Caudate nucleus (tissue), 63 donors: ENCODE measurements at places on chromosomes 1 and 21.

- no peak for DNase-seq
Measured at GRCh38 chr1:58465176-58465575, 81.3 kb downstream of the OMA1 start.

- no peak for DNase-seq
Measured at GRCh38 chr1:173551699-173552098, 51.2 kb downstream of the SLC9C2 start.

GRCh38 chr21:42009018-42009830 is 936 bp downstream of the ZBTB21 start:
- DNase-seq, result no peak

GRCh38 chr21:16427587-16428087 is 697.9 kb downstream of the USP25 start:
- no peak for DNase-seq

- no peak for DNase-seq
Measured at GRCh38 chr1:221998186-221998612, 256.3 kb upstream of the DUSP10 start.

DNA sequence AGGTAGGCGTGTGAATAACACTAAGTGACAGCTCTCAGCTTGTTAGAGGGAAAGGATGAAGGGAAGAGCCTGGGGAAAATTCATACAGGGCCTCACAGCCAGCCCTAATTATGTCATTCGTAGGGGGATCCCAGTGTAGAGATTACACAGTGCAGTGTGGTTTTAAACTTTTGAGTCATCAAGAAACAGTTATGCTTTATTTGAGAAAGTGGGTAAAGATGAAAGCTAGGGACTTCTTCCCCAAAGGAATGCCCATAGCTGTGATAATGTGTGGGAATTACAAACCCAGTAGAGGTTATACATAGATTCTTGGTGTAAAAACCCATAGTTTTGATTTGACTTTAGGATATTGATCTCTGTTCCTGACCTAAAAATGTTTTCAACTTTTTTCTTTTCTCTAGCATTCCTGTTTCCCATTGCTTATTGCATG is 1.9 kb downstream of the TTF2 start:
- no peak for DNase-seq

DNA sequence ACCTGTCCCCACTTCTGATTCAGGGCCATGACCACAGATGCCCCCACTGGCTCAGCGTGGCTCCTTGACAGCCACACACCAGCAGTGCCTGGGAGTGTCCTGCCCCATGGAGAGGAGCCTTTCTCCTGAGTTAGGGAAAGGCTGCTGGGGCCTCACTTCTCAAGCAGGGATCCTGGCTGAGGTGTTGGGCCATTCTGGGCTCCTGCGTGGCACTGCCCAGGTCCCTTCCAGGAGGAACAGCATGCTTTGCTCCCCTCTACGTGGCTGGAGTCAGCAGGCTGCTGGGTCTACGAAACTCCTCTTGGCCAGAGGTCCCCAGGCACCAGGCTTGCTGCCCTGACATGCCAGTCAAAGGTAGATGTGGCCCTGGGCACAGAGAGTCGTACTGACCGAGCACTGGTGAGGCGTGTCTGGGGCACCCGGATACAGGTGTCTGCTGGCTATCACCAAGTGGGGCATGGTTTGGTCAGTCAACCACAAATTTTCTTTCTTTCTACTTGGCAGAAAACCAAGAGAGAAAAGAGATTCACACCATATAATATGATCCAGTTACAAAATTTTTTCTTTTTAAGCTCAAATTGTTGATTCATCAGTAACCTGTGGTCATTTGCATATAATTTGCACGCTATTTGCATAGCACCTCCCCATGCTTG is 4.1 kb downstream of the ADORA1 start:
- no peak for DNase-seq

DNA sequence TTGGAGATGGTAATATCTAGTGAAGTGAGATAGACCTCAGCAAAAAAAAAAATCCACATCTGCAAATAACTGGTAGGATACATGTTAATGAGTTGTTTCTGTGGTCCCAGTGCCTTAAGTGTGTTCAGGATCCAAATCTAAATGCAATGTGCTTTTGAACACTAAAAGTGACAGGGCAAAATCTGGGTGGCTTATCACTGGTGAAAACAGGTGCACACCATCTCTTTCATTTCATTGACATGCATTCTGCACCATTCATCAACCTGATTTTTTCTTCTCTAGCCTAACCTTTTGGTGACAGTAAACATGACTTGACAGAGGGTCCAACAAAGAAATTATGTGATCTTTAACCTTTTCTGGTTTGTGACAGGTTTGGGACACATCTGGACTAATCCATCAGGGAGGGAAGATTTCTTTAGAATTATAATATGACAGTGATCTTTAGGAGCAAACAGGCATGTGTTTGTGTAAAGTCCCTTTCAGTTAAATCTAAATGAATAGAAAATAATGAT is 201.6 kb upstream of the NEGR1 start:
- no peak for DNase-seq

- no peak for DNase-seq
Measured at GRCh38 chr1:237894131-237894530, 3.4 kb upstream of the ZP4 start.

GRCh38 chr1:206882555-206882954 is 14.7 kb upstream of the IL24 start:
- DNase-seq, result no peak

GRCh38 chr1:44359234-44359935 is 4.3 kb upstream of the ERI3 start:
- no peak for DNase-seq

GRCh38 chr21:41847066-41847804 is 31.9 kb downstream of the PRDM15 start:
- DNase-seq, result no peak
